ENCODE measurements at places on chromosomes 12 and 14.

DNA sequence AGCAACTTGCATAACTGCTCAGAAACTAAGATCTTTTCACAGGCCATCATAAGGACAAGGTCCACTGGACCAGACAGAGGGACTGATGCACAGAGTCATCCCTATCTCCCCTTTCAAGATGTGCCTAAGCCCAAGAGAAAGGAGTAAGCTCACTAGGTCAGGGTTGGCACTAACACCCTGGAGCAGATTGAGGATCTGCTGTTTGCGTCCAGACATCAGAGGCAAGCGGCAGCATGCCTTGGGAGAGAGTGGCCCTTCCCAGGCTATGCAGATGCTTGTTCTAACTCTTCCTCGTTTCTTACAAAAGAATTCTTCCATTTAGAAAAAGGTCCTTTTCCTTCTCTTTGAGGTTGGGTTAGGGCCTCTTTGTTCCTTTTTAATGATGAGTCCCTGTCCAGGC lies 187.2 kb downstream of the KCNA5 start:
- no peaks in the 10 kb centered on the region for H3K36me3 ChIP-seq
- no peaks in the 10 kb centered on the region for H3K4me1 ChIP-seq
- no peak for DNase-seq

DNA sequence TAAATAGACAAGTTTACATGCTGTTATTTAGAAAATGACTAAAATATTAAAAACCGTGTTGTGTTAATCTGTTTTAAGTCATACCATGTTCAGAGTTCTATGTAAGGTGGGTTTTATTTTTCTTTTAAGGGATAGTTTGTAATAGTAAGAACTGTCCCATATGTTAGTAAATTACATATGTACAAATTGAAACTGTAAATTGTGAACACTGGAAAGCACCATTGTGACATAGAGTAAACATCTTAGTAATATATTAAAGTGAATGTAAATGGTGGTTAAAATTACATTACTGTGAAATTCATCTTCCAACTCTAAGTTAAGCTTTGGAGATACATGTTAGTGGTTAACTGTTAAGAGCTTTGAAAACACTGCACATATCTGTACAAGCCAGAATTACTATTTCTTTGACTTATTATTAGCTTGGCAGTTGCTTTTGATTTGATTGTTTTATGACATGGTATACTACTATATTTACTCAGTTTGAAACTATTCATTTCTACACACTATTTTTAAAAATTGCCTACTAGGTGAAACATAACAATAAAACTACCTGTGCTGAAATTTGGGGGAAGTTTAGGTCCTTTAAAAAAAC lies 27.4 kb upstream of the DIP2B start:
- no peak for DNase-seq
- no peaks in the 10 kb centered on the region for H3K27me3 ChIP-seq
- H3K36me3 ChIP-seq, result peaks cover 55% of the 10 kb centered on the region
- H3K27ac ChIP-seq, result no peak overlapping the region
- H3K4me1 ChIP-seq, result no peaks in the 10 kb centered on the region

- peaks cover 7% of the 10 kb centered on the region for H3K27me3 ChIP-seq
- no peaks in the 10 kb centered on the region for H3K36me3 ChIP-seq
- no peak overlapping the region for H3K4me3 ChIP-seq
- no peak for DNase-seq
- H3K27ac ChIP-seq, result no peak overlapping the region
- no peaks in the 10 kb centered on the region for H3K4me1 ChIP-seq
Measured at GRCh38 chr12:55495490-55495889, 3.3 kb downstream of the OR6C68 start.

- H3K36me3 ChIP-seq, result peaks cover 14% of the 10 kb centered on the region
- H3K4me3 ChIP-seq, result no peak overlapping the region
- H3K4me1 ChIP-seq, result no peaks in the 10 kb centered on the region
- no peak overlapping the region for H3K27ac ChIP-seq
- H3K27me3 ChIP-seq, result no peaks in the 10 kb centered on the region
Measured at GRCh38 chr12:32788405-32788804, 32.7 kb upstream of the YARS2 start.

GRCh38 chr14:58663494-58664111 lies 25.8 kb downstream of the DACT1 start:
- peak overlapping the region; percentile 55 for H3K27ac ChIP-seq
- no peak for DNase-seq
- H3K27me3 ChIP-seq, result no peaks in the 10 kb centered on the region
- H3K4me3 ChIP-seq, result no peak overlapping the region
